ENCODE measurements at places on chromosomes 2 and 18. TPM values are rescaled to one million over a fixed set of nuclear protein-coding genes. Genes with fewer than 3 reads are reported as not detected.

The ANKRD23 gene
- 2.8 TPM for total RNA-seq

The PLGLB1 gene
- not detected for total RNA-seq

- DNase-seq: no peak
Measured at GRCh38 chr2:74843899-74844298, 10.0 kb downstream of the HK2 start.

DNA sequence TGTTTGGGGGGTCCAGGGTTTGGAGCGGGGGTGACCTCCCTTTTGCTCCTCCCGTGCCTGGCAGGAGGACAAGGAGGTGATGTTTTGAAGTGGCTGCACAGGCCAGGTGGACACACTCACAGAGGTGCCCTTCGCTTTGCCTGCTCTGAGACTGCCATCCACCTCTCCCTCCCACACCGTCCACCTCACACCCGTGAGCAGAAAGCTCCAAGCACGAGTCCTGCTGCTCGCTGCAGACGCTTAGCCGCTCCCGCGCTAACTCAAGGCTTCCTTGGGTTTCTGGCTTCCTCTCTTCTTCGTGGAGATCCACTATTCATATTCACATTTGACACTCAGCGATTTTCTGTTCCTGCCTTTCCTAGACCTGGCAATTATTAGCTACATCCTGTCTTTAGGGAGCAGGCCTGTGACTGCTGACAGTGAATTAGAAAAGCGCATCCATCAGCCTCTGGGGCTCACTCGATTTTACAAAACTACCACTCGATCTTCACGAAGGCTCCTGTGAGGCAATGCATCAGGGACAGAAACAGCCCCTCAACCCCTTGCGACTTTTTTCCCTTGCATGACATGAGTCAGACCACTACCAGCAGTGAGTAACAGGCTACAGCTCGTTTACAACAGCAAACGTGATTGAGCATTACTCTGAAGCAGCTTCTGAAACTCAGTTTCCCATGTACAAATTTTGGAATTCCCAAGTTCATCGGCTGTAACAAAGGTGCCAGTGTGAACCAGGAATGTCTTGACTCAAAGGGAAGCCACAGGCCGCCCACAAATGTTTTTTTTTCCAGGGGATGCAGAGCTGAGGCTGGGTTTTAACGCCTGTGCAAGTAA is 238.7 kb upstream of the SOX11 start:
- DNase-seq: no peak

DNA sequence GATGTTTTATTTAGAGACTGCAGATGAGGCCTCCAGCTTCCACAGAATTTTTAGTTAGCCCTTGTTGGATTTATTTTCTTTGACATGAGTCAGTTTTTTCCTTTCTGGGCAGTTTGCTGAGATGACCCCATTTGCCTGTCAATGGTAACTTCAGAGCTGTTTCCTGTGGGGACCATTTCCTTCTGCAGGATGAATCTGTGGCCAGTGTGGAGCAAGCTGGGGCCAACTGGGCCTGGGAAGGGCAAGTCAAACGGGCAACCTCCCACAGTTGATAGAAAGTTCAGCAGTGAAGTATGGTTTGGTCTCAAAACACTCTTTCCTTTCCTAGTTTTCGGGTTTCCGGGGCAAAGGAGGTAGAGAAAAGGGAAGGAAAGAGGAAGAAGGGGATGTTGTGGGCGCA is 291.4 kb upstream of the NRP2 start:
- no peak for DNase-seq

The IL1RL1 gene
- 32.4 TPM for total RNA-seq

The TSPYL6 gene
- not detected for total RNA-seq
